ENCODE measurements at places on chromosomes 1 and 21.

DNA sequence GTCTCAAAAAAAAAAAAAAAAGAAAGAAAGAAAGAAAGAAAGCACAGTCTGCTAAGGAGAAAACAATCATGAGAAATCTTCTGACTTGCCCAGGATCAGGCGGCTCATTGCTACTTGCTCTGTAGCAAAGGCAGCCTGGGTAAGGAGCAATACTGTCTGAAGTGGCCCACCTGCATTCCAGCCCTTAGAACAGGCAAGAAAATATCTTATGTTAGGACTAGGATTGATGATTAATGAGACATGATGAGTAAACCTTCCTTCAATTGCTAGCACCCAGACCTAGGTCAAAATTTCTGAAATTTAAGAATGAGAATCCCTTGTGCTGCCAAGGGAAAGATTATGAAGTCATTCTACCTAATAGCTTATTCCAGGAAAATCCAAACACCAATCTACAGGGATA, 140.8 kb downstream of the DSCAM start:
- DNase-seq: no peak

DNA sequence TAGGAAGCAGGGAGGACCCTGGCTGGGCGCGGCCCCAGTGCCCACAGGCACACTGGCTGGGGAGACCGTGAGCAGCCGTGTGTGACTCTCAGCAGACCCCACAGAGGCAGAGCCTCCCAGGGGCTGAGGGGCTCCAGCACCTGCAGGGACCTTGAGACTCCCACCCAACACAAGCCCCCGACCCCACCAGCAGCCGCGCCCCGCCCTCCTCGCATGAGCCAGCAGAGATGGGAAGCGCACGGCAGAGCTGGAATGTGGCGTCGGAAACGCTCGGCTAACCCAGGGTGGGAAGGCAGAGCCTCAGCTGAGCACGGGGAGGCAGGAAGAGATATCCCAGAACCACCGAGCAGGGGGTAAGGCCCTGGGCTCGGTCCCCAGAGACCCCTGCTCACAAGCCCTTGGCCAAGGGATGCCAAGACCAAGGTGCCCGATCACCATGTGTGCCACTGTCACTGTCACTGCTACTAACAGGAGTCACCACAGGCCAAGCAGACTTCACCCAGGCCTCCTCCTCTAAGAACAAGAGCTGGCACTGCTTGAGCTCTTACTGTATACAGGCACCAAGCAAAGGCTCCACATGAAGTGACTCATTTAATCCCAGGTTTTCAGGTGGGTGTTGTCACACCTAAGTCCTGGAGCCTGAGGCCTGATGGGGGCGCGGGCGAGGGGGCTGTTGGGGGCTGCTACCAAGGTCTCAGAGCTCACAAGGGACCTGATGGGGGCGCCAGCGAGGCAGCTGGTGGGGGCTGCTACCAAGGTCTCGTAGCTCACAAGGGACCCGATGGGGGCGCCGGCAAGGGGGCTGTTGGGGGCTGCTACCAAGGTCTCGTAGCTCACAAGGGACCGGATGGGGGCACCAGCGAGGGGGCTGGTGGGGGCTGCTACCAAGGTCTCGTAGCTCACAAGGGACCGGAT, 20.1 kb downstream of the MEGF6 start:
- no peak for DNase-seq

- DNase-seq: no peak
These were observed 6.0 kb downstream of the CFAP74 start for GRCh38 chr1:1997576-1997975.

DNA sequence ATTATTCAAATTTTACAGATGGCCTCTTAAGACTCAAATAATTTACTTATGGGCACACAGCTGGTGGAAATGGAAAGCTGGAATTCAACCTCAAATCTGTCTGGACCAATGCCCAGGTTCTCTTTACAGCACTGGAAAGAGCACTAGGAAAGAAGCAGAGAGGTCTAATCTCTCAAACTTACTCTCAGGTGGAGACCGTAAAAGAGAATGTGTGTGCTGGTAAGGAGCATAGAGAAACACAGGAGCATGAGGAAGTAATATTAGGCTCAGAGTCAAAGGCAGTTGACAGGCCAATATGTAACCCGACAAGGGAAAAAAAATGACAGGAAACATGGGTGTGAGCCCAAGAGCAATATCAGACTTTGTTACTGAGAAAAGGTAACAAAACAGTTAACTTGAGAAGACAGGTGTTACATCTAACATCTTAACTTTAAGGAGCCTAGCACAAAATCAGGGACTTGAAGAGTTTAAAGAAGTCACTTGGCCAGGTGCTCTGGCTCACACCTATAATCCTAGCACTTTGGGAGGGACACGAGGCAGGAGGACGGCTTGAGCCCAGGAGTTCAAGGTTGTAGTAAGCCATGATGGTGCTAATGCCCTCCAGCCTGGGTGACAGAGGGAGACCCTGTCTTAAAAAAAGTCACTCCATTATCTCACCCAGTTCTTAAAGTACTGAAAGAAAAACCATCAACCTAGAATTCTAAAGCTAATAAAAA, 20.7 kb downstream of the PPP1R15B start:
- no peak for DNase-seq

- peak; percentile 56 for DNase-seq
These were observed 636 bp upstream of the CAMK2N1 start for GRCh38 chr1:20486457-20487235.

- DNase-seq: peak; percentile 7
These were observed 1.8 kb downstream of the CD160 start for GRCh38 chr1:145720878-145721671.

- DNase-seq: no peak
These were observed 64.8 kb downstream of the PEX14 start for GRCh38 chr1:10539411-10540043.

- no peak for DNase-seq
These were observed 1.4 kb downstream of the PMF1 start for GRCh38 chr1:156214024-156214748.

DNA sequence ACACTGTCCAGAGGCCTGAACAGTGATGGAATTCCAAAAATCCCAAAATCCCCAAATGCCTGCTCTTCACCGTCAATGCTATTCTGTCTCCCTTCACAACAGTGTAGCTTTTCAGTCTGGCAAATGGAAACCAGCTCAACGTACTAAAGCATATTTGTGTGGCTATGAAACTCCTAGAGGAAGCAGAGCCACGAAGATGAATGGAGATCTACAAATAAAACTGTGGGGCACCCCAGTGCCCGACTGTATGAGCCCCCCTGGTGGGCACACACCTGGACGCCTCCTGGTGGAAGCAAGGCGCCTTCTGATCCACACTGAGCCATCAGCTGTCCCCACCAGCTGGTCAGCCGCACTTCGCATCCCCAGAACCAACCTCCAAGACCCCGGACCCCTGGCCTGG, 129.1 kb upstream of the SOD1 start:
- no peak for DNase-seq

- DNase-seq: peak; percentile 25
These were observed 16.5 kb downstream of the STK40 start for GRCh38 chr1:36369061-36369861.

- DNase-seq: no peak
These were observed 110.7 kb downstream of the ROR1 start for GRCh38 chr1:63884486-63884885.

- no peak for DNase-seq
These were observed 83.9 kb upstream of the EDEM3 start for GRCh38 chr1:184838504-184838951.

DNA sequence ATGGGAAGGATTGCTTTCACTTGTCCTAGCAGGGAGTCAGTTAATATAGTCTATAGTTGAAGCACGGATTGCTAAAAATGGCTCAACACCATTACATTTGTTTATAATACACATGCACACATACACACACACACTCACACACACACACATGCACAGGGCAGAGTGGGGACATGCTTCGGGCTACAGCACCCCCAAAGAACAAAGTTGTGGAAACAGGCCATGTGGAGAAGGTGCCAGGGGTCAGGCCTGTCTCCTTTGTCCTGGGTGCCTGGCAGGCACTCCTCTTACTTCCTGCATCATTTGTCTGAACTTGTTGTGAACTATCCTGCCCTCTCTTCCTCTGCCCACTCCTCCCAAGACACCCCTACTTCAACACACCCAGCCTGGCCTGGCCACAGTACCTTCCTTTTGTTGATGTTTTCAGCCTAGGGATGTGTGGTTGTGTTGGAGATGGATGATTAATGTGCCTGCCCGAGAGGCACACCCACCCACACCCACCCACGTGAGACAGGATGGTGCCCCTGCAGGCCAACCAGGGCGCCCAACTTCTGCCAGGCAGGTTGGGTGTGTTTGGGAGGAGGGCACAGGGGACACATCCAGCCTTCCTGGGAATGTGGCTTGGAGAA, 17.5 kb downstream of the RASSF5 start:
- DNase-seq: no peak

DNA sequence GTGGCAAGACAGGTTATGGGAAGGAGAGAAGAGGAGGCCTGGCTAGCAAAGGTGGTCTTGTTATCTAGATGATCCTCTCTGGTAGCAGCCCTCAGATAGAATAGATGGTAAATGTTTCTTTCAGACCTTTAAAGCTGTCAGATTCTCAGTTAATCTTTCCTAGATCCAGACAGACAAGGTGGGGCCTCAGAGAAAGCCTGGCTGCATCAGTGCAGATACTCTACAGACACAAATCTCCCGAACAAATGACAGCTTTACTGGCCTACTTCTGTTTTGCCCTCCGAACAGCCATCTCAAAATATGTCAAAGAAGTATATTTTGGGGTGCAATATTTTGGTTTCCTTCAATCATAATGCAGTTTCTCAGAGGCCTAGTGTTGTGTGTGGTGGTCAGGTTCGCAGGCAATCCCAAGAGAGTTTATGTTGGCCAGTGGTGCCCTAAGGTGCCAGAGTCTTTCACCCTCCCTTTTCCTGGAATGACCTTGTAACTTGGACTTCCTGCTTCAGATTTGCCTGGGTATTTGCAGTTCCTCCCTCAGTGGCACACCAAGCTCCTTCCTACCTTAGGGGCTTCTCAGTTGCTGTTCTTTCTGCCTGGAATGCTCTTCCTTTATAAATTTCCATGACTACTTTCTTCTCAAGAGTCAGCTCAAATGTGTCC, 7.0 kb downstream of the LRRC8B start:
- no peak for DNase-seq

- no peak for DNase-seq
These were observed 1606.5 kb downstream of the BRINP3 start for GRCh38 chr1:188871164-188871563.

GRCh38 chr1:1324084-1324523, 356 bp downstream of the INTS11 start:
- DNase-seq: no peak

- DNase-seq: no peak
These were observed 1.2 kb downstream of the RUNX3 start for GRCh38 chr1:24928689-24929397.

DNA sequence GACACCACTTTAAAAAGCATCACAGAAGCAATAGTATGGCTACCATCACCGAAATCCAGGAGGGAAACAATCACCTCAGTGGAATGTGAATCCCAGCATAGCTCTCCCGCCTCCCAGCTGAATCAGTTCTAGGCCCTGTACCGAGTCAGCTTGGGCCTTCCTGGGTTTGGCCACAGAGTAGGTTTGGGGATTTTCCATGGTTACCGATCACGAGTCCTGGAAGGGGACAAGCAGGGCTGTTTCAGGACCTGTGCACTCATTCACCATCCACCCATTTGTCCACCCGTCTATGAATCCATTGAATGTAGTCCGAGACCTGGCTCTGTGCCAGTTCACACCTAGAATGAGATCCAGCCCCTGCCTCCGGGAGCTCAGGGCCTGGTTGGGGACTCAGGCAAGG, 94.2 kb downstream of the ARHGEF10L start:
- DNase-seq: no peak

DNA sequence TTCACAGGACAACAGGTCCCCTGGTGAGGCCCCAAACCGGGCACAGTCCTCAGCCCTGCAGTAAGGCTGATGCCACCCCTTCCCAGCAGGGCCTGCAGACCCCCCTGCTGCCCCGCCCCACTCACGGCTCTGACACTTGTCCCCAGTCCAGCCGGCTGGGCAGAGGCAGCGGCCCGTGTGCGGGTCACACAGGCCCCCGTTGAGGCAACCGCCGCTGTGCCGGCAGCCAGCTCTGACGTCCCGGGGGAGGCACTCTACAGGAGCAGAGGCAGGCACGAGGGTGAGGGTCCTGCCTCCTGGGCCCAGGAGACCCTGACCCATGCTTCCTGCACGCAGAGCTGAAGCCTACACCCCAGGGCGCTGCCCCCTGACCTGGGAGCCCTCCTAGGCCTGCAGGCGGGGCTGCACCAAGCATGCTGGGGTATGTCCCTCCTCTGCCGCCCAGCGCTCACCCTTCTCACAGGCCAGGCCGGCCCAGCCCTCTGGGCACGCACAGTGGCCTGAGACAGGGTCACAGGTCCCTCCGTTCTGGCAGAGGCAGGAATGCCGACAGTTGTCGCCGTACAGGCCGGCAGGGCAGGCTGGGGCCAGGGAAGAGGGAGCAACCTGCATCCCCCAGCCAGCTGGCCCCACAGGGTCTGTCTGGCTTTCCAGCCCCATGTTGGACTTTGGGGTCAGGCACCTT, 43.9 kb downstream of the ARHGEF16 start:
- DNase-seq: no peak

DNA sequence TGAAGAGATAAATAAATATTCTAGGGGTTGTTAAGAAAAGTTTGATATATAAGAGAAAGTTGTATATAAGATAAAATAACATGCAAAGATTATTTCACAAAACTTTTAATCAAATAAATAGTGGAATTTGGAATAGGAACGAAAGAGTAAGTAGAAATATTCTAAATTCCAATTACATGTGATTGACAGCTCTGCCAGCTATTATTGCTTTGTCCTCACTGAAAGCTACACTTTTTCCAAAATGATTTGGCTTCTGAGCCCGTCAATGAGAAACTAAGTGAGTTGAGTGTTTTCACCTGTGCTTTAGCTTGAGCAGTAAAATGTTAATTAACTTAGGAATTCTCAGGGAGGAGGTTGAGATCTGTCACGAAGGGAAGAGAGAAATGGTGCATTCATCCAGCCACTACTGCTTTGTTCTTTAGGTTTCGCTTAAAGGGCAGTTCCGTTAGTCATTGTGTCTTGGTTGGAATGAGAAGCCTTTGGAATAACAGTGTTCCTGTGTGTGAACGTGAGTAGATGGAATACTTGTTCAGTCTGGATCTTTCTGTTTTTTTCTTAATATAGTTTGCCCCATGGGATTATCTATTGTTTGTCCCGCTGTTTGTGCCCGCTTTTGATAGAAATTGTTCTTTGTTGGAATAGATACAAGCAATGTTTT, 63.3 kb upstream of the CR1L start:
- no peak for DNase-seq

DNA sequence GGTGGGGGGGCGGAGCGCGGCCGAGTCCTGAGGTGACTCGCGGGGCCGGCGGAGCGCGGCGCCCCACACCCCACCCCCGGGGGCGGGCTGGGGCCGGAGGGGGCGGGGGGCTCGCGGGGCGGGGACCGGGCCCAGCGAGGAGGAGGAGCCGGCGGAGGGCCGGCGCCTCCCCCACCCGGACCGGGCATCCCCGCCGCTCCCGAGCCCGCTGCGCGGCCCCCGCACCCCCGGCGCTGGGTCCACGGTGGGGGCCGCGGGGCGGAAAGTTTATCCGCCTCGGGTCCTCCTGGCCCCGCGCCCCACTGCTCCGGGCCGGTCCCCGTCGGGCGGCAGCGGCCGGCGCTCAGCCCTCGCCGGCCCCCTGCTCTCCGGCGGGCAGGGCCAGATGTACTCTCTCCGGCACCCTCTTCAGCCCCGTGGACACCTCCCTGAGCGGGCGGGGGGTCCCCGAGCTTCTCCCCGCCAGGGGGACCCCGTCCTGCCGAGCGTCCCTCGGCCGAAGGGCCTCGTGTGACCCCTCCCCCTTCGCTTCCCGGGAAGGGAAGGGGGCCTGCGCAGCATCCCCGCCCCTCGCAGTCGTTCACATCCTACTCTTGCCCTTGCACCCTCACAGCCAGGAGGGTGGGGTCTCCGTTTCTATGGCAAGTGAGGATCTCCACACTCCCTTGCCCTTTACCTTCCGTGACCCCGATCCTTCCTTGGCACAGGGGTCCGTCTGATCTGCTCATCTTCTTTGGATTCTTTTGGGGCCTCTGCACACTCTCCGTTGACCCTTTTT, 663 bp downstream of the CAMTA1 start:
- DNase-seq: peak; percentile 28

Data from hypothalamus (tissue), 51 donors.